Thoracic aorta (tissue), 2 donors: ENCODE measurements at places on chromosomes 7 and 10. TPM values are rescaled to one million over a fixed set of nuclear protein-coding genes. Genes with fewer than 3 reads are reported as not detected.

Gene MOSPD3
- 9.2 TPM for total RNA-seq

Gene GPR158
- not detected for total RNA-seq

Gene SSMEM1
- not detected for total RNA-seq

Gene GAD2
- not detected for total RNA-seq
